Fibroblast of the aortic adventitia (primary cell): ENCODE measurements at places on chromosomes 6 and 20.
A peak's percentile ranks its signal among the peaks of the same experiment; 100 is the strongest.

GRCh38 chr20:50216543-50217206, 26.0 kb downstream of the CEBPB start:
- DNase-seq = no peak

DNA sequence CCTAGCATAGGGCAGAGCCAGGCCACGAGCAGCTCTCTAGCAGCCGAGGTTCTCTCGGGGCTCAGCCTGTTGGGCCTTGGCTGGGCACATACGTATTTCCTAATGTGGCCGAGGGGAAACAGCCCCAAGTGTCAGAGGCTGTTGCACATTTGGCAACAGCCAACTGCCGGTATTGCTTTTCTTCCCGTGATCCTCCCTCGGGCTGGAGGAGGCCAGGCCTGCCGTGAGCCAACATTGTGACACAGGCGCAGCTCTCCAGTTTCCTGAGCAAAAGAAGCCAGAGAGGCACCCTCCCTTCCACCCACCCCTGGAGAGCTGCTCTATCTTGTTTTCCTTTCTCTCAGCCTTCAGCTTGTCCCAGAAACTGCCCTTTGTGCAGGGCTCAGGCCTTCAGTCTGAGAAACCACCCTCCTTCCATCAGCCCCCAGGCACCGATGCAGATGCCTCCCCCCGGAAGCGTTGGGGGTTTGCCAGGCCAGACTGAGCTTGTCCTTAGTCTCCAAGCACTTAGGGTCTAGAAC, 5.1 kb upstream of the BPI start:
- peak; percentile 91 for DNase-seq

DNA sequence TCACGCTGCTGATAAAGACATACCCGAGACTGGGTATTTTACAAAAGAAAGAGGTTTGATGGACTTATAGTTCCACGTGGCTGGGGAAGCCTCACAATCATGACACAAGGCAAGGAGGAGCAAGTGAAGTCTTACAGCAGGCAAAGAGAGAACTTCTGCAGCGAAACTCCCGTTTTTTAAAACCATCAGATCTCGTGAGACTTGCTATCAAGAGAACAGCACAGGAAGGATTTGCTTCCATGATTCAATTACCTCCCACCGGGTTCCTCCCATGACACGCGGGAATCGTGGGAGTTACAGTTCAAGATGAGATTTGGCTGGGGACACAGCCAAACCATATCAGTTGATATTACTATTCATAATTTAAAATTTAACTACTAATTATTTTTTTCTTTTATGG, 157.3 kb upstream of the ATXN1 start:
- DNase-seq = no peak

- no peak for DNase-seq
Measured at GRCh38 chr6:121848523-121849255, 413.2 kb downstream of the GJA1 start.

- DNase-seq = no peak
Measured at GRCh38 chr6:12235341-12235740, 54.8 kb upstream of the EDN1 start.

DNA sequence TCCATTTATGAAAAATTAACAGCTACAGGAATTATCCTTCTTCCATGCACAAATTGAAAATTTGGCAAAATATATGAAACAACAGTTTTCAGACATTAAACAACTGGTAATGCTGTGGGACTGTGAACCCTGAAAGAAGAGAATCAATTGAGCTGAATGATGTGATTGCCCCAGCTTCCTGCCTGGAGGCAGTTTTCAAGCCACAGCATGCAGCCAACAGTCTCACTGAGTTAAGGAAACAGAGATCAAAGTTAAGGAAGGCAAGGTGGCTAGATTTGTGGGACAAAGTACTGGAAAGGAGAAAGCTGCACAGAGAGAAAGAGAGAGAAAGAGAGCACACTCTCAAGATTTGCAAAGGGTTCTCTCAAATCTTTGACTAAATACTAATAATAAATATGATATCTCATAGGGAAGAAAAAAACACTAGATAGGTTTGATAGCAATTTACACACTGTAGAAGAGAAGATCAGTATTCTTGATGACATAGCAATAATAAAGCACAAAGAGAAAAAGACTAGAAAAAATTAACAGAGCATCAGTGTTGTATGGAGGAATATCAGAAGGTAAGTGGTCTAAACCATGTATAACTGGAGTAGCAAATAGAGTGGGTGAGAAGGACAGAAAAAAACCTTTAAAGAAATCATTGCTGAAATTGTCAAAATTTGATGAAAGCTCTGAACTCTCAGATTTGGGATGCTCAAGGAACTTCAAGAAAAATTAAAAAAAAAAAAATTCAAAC, 70.1 kb upstream of the CNKSR3 start:
- no peak for DNase-seq

DNA sequence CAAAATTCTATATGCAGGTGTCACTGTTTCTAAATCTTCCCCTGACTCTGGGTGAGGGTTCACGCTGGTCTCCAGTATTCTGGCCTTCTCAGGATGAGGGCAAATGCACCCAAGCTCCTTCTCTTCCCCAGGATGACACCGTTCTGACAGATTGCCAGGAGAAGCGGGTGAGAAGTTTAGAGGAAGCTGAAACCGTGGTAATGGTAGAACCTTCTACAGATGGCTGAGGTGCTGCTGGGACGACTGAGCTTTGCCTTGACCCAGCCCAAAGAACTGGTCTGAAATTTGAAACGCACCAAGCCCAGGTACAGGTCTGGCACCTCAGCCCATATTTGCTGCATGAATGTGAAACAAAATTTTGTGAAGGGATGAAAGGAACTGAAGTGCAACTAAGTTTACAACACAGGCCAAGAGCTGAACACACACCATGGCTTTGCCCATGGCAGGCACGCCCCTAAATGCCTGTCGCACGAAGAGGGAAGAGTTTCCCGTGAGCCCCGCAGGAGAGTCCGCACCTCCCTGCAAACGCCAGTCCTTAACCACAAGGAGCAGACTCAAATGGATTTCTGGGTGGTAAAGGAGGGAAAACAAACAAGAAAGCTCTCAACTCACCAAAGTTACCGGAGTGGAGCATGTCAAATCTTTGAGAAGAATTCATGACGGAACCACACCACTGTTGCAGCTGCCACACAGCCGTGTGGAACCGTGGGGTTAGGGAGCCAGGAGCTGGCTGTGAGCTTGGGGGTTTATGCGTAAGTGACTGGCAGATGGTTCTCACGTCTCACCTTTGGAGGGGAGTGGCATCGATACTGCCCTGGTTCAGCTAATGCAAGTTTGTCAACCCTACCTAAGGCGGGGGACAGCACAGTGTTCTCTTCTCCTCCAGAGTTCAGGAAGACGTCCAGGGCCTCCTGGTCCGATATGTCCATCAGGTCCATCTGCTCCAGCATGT, 138.9 kb downstream of the DTNBP1 start:
- DNase-seq = no peak

DNA sequence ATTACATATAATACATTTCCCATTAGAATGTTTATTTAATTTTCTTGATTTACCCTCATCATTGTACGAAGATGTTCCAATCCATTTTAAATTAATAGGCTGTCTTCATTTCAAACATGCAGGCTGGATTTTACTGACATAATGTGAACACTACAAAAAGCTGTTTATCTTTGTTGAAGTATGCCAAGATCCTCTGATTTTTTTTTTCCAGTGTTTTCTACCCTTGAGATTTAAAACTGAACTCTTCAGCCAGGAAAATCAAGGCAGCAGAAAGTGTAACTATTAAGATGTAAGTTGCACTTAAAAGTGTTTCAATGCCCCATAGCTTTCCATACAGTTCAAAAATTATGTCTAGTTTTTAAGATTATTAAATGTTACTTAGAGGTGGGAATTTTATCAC, 43.5 kb downstream of the PRKN start:
- DNase-seq = no peak

DNA sequence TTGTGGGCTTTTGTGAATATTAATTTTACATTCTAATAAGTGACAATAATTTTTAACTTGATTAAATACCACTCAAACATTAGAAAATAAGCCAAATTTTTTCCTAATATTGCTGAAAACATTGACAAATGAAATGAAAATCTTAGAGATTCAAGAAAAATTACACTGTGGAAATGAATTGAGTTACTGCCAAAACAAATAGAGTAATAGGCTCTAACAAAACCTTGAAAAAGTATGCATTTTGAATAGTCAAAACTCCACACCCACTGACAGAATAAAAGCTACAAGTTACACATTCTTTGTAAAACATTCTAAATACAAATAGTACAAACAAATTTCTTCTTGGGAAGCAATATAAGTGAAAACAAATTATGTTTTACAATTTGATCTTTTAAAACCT, 5.9 kb downstream of the TBX18 start:
- no peak for DNase-seq

- no peak for DNase-seq
Measured at GRCh38 chr20:51994751-51995417, 192.6 kb upstream of the SALL4 start.

- DNase-seq = peak; percentile 0
Measured at GRCh38 chr6:154039231-154039842, at the start of gene OPRM1. Gene OPRM1, plus strand, starts transcription at chr6:154039240. Its CDS starts 305 bp downstream, at chr6:154039545.

GRCh38 chr20:1802385-1803060, 92.7 kb upstream of the SIRPA start:
- peak; percentile 64 for DNase-seq

DNA sequence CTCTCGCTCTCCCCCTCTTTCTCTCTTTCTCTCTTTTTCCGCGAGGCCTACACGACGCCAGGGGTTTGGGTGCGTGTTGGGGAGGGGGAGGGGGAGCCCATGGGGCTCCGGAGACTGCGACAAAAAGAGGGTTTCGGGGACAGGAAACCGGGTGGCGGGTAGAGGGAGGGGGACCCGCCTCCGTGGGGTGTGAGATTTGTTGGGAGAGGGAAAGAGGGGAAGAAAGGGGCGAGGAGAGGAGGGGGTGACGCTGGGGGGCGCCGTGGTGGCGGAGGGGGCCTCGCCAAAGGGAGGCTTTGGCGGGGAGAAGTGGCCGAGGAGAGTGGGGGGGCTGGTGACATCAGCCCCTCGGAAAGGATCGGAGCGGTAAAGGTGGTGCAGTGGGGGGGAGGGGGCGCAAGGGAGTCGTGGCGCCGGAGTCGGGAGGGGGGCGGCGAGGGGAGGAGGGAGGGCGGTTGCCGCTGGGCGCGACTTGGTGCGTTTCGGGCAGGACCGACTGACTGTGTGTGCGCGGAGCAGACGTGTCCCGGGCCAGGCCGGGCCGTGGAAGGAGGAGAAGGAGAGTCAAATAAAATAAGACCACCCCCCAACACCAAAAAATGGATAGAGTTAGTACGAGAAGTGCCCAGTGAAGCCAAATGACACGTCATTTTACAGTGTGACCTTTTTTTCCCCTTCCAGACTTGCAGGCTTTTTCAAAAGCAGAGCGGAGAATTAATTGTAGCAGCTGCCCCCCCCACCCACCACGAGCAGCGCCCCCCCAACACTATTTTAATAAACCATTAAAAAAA, 39.8 kb downstream of the GNAS start:
- DNase-seq = peak; percentile 56

GRCh38 chr6:140385679-140386078, 1011.2 kb upstream of the CITED2 start:
- no peak for DNase-seq

DNA sequence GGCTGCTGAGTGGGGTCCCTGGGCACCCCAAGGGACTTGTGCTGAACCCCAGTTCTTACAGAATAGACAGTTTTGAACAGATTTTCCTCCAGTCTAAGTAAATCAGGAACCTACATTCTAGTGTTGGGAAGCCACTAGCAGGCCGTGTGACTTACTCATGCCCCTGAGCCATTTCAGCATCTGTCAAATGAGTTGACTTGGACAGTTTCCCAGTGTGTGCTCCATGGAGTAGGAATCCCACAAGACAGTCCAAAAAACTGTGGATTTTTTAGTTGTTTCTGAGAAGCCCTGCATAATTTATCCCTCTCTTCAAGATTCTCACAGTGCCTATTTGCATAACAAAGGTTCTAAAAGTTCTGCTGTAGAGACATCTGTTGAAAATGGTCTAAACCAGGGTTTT, 2.1 kb downstream of the GABRR2 start:
- peak; percentile 88 for DNase-seq

GRCh38 chr20:36493801-36494114, 47.6 kb upstream of the MYL9 start:
- DNase-seq = peak; percentile 85

- no peak for DNase-seq
Measured at GRCh38 chr20:63320041-63320511, 27.1 kb downstream of the COL20A1 start.

DNA sequence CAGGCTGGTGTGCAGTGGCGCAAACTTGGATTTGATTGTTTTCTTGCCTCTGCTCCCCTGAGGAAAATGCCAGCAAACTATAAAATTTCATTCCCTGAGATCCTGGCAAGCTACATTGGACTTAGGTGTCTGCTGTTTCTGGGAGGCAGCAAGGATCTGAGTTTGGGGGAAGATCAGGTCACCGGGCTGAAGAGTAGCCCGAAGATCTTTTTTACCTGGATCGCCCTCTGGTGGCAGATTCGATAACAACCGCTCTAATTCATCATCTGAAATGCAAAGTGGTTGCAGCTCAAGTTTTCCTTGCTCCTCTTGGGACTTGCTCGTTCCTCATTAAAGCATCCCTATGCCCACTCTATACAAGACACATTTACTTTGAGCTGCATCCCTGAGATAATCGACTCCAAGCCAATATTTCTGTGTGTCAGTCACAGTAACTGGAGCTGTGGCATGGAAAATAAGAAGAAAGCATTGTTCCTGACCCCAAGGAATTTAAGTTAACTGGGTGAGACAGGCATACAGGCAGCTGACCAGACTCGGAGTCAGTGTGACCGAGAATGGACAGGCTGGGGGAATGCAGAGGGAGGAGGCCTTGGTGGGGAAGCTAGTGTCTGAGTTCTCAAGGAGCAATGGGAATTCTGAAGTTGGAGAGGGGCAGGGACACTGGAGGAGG, 131.8 kb upstream of the PROKR2 start:
- DNase-seq = peak; percentile 49

DNA sequence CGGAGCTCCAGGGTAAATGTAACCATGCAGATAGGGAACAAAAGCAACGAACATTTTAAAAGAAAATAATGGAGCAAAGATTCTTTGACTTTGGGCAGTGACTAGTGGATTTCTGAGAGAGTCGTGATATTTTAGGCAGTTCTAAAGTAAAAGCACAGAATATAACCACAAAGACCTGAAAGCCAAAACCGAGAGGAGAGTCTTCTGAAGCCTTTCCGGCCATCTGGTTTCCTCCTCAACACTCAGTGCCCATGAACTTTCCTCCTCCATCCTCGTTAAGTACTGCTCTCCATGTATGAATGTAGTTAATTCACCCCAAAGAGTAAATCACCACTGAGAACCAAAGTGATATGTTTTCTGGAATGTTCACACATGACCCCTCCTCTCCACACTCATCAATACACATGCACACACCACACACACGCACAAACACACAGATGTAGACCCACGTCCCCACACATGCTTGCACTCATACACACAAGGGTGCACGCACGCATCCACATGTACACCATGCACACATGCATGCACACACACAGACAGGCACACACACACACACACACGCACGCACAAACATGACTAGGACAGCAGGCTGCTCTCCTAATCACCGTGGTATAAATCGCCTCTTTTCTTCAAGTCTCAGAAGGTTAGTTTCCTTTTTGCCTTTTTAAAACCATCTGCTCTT, 109.5 kb downstream of the MYLK4 start:
- no peak for DNase-seq

DNA sequence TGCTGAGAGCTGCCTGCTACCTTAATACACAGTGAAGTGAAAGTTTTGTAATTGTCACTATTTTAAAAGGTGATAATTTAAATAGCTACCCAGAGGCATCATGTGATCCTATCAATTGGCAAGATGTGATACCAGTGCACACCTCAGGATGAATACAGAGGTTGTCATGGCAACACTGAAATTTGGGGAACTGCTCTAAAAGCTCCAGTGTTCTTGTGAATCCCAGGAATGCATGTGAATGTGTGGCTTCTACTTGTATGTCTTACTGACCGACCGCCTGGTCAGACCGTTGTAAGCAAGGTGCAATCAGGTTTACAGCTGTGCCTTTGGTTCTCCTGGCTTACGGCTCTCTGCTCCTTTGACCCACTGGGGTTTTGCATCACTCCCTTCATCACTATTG, 146.3 kb upstream of the GJE1 start:
- no peak for DNase-seq
